ENCODE measurements at places on chromosomes 1 and 21.

DNA sequence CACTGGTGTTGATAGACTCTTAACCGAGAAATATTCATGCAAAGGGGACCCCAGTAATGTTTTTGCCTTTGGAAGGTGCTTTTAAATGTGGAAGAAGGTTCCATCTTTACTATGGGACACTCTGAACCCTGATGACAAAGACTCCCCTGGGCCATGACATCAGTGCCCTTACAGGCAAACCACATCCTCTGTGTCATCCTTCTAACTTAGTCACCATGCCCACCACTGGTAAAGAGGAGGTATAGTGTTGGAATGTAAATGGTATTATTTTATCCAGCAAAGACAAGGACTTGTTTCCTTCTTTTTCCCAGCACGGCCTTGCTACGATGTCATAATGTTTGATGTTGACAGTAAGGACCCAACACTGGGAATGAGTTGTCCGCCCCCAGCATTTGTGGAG is 12.6 kb downstream of the METTL13 start:
- DNase-seq = no peak

DNA sequence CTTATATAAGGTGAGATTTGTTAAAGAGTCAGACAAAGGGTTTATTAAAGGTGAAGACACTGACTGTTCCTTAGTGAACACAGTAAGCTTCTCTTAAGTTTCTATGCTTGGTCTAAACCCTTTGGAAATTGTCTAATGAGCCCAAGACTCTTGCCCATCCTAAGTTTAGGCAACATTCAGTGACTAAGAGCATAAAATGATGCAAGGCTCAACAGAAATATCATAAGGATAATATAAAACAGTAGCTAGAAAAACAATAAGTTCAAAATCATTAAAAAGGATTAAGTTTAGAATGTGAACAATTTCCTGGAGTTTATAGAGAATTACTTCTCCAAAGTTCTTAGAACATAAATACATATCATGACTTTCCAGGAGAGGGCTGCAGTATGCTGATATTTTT is 108.9 kb upstream of the PDC start:
- DNase-seq = no peak

- no peak for DNase-seq
Measured at GRCh38 chr1:119674111-119674526, 26.1 kb upstream of the ZNF697 start.

DNA sequence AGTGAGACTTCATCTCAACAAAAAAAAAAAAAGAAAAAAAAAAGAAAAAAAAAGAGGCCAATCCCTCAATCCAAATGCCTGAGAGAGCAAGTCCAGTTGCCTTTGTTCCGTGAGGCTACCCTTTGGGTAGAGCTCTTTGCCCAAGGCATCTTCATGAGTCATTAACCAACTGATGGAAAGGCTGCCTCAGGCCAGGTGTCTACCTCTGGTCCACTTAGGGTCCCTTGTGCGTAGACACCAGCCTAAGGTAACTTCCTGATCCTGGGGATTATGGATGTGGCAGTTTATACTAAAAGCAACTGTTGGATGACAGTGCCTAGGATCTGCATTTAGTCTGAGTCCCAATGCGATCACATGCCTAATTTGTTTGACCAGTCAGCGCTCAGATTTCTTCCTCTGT is 20.7 kb upstream of the ZNF326 start:
- no peak for DNase-seq

GRCh38 chr1:21707086-21707840 is 38.1 kb upstream of the RAP1GAP start:
- no peak for DNase-seq

DNA sequence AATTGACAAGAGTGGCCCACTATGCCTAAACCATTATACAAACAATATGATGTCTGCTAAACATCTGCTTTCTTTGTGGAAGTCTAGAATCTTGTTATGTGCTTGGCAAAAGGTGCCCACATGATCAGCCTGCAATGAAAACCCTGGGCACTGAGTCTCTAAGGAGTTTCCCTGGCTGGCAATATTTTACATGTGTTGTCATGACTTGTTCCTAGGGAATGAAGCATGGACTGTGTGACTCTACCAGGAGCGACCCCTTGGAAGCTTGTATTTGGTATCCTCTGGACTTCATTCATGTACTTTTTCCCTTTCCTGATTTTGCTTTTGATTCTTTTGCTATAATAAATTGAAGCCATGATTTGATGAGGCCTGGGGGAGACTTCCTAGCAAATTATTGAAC is 324.9 kb downstream of the HHIPL2 start:
- no peak for DNase-seq

GRCh38 chr1:226658546-226659125 is 80.4 kb downstream of the ITPKB start:
- DNase-seq = no peak

DNA sequence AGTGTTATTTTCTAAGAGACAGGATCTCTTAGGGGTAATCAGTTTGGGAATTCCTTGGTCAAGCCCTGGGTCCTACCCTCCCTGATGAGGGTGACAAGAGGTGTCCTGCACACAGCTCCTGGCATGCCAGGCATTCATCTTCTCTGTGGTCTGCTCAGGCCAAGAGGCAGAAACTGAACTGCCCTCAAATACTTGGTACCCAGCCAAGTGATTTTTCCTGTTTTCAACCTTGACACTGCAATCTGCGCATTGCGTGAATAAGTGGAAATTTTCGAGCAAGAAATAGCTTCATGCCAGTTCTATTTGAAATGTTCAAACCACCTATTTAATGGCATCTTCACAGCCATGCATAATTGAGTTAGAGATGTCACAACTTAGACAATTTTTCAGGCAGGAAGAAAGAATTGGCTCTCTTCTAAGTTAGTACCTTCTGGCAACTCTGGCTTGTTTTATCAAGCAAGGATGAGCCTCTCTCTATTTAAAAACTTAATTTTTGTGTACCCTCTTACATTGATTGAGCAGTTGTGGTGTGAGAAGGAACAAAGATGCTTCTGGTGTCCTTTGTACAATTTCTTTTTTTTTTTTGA is 27.0 kb downstream of the DNM3 start:
- DNase-seq = no peak

GRCh38 chr1:193036337-193037047 is 22.7 kb downstream of the UCHL5 start:
- DNase-seq = no peak

GRCh38 chr1:10909697-10910680 is 102.5 kb upstream of the TARDBP start:
- peak; percentile 64 for DNase-seq

- DNase-seq = no peak
Measured at GRCh38 chr1:212257157-212257556, 28.1 kb upstream of the PPP2R5A start.

DNA sequence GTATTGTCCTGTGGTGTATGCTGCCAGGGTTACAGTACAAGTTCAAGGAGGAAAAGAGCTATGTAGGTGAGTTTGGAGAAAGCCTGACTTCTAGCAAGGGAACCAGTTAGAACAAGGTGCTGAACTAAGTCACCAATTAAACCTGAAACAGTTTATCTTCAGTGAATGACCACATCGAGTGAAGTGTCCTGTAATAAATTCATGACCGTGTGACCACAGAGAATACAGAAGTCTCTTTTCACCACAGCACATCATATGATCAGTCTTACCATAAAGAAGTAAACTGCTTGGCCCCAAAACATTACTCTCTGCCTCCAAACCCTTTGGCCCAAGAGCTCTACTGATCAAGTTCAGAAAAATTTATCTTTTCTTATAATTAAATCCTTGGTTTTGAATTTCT is 141.4 kb downstream of the DAB1 start:
- no peak for DNase-seq

DNA sequence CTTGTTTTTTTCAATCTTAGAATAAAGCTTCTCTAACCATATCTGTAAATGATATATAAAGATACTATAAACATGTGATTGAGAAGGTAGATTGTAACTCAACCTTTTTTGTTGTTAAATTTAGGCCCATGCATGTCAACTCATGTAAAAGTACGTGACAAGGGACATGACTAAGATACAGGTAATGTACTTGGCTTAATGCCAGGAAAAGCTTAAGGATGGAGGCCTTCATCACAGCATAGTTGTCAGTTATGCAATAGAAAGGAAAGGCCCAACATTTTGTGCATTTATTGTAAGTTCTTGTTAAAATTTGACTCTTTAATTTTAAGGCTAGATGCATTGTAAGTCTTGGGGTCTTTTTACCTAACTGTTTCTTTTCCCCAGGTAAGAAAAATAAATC is 305.1 kb downstream of the LTN1 start:
- DNase-seq = no peak

DNA sequence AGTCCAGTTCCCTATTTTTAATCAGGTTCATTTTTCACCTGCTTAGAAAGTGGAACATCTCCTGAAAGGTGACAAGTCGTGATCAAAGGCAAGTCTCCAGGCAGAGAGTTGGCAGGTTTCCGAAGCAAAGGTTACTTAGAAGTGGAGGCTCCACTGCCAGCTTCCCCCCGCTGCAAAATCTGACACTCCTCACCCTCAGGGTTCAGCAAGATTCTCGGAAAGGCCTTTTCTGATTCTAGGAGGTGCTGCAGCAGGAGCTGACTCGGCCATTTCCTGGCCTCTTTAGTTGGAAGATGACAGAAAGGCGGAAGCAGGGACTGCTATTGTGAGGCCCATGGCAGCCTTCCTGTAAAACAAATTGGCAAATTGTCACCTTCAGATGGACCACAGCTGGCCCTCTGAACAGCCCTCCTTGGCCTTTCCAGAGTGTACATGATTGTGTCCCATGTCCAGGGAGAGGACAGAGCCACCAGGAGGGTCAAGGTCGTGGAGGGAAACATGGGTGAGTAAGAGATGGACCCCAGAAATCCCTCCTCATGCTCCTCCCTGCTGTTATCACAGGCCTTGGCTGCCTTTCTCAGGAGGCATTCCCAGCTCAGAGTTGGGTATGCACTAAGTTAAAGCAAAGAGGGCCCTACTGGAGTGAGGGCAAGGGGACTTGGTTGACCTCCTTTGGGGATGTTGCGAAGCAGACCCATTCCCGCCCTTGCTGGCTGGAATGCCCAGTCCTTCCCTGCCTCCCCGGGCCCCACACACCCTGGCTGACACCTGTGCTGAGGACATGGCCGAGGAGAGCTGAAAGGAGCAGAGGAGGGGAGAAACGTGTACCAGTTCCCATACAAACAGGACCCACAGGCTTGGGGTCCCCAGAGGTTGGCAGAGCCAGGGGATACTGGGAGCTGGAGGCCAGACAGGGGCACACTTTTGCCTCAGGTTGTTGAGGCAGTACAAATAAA is 115.5 kb upstream of the IRF2BP2 start:
- no peak for DNase-seq

- DNase-seq = no peak
Measured at GRCh38 chr1:241351841-241352240, 5.2 kb downstream of the RGS7 start.

DNA sequence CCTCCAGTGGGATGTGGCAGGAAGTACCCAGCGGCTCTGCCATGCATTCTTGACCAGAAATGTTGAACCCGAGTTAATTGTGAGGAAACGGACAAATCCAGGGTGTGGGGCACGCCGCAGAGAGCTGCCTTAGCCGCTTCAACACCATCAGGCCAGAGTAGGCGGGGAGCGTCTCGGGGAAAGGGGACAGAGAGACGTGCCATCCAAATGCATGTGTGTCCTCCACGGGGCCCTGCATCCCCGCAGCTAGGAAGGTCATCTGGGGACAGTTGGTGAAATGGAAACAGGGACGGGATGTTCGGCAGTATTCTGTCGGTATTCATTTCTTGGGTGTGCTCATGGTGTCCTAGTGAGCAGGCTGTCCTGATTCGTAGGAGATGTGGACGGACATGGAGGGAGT is 59.1 kb upstream of the TRAPPC10 start:
- no peak for DNase-seq

GRCh38 chr1:8551613-8552489 is 233.9 kb downstream of the SLC45A1 start:
- DNase-seq = no peak

GRCh38 chr1:79695138-79695537 is 688.6 kb upstream of the ADGRL4 start:
- no peak for DNase-seq

GRCh38 chr21:31753949-31754707 is 22.2 kb upstream of the SCAF4 start:
- no peak for DNase-seq

DNA sequence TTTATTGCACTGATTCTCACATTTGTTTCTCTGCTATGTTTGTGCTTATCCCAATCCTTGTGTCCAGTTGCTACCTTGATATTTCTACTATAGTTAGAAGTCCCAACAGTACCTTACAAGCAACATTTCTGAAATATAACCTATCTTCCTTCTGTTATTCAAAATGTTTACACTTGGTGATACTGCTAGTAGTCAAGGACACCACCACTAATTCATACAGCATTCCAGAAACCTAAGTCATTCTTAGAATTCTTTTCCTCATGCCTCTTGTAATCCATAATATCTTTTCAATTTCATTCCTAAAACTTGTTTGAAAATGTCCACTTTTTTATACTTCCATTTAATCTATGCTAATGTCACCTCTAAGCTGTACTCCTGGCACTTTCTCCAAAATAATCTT is 2132.1 kb downstream of the NCAM2 start:
- no peak for DNase-seq

GRCh38 chr1:26275580-26276431 is 4.1 kb upstream of the SH3BGRL3 start:
- DNase-seq = peak; percentile 68

DNA sequence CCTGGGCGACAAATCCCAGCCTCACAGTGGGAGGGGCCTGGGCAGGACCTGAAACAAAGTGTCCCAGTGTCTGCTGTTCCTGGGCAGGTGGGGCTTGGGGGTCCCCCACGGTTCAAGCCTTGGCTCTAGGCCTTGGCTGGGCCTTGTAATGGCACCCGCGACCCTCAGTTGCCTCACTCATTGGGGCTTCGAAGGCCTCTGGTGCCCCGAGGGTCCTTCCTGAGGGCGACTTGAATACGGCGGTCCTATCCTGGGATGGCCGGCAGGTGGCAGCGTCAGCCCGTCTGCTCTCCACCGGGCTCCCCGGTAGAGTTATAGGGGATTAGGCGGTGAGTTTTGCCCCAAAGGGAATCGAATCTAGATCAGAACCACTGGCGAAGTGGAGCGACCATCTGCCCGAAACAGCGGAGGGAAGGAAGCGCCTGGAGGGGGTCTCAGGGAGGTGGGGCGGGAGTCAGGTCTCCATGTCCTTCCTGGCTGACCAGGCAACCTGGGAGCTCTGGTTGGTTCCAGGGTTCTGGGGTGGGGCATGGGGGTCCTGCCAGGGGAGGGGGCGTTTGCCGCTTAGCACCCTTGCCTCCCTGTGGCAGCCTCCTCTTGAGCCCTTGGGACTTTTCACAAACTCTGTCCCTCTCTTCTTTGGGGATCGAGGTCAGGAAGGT is 2.1 kb upstream of the PEX10 start:
- peak; percentile 59 for DNase-seq

DNA sequence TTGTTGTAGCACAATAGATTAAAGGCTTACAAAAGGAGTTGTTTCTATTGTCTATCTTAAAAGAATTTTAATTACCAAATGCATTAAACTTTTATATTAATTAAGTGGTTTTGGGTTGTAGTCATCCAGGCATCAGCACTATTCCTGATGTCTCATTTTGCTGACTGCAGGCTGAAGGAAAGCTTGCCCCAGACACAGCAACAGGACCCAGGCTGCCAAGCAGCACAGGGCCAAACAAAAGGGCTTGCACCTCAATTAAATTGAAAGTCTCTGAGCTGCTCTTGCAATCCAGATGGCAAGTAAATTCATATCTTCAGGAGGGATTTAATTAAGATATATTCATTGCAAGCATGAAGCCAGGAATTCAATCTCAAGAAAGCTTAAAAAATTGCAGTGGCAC is 80.7 kb upstream of the CHODL start:
- DNase-seq = no peak

- no peak for DNase-seq
Measured at GRCh38 chr1:84538599-84538998, 32.2 kb upstream of the GNG5 start.

Measured in stimulated activated CD8-positive, alpha-beta memory T cell treated with anti-CD3 and anti-CD28 coated beads, Interleukin-2, amount 100 ng/mL, for 1 hour (primary cell).